ENCODE measurements at places on chromosomes 4 and X. TPM values are rescaled to one million over a fixed set of nuclear protein-coding genes. Genes with fewer than 3 reads are reported as not detected.

GRCh38 chrX:21943460-21944135, 3.1 kb downstream of the SMS start:
- H3K36me3 ChIP-seq: no peaks in the 10 kb centered on the region
- H3K27me3 ChIP-seq: no peaks in the 10 kb centered on the region
- no peaks in the 10 kb centered on the region for H3K4me1 ChIP-seq
- H3K4me3 ChIP-seq: no peak overlapping the region
- no peak overlapping the region for H3K27ac ChIP-seq

- H3K4me1 ChIP-seq: no peaks in the 10 kb centered on the region
- no peak overlapping the region for H3K4me3 ChIP-seq
- H3K36me3 ChIP-seq: no peaks in the 10 kb centered on the region
- DNase-seq: no peak
- no peaks in the 10 kb centered on the region for H3K27me3 ChIP-seq
These were observed 114.0 kb downstream of the RS1 start for GRCh38 chrX:18557879-18558278.

GRCh38 chr4:2891294-2891693, 47.6 kb downstream of the ADD1 start:
- H3K27ac ChIP-seq: peak overlapping the region; percentile 60
- H3K36me3 ChIP-seq: peaks cover 40% of the 10 kb centered on the region
- no peaks in the 10 kb centered on the region for H3K27me3 ChIP-seq
- H3K4me1 ChIP-seq: peaks cover 36% of the 10 kb centered on the region
- H3K4me3 ChIP-seq: no peak overlapping the region

DNA sequence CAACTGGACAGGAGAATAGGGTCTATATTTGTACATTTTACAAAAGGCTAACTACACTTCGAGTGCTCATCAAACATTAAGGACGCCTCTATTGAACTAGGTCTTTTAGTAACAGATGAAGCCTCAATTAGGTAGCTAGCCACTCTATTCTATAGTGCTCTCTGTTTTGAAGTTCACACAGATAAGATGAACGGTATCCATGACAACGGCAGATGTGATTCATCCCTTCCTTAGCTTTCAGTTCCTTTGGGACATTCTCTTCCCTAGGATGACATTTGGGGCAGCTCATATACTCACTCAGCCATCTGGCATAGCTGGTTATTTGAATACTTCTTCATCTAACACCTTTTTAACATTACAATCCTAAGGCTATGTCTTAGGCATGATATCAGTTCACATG, 62.4 kb upstream of the WDFY3 start:
- H3K4me3 ChIP-seq: no peak overlapping the region
- DNase-seq: no peak
- H3K27ac ChIP-seq: no peak overlapping the region
- no peaks in the 10 kb centered on the region for H3K4me1 ChIP-seq

GRCh38 chrX:874061-874460, 243.5 kb downstream of the SHOX start:
- no peak for DNase-seq
- H3K36me3 ChIP-seq: no peaks in the 10 kb centered on the region
- no peaks in the 10 kb centered on the region for H3K4me1 ChIP-seq

- no peak for DNase-seq
- no peaks in the 10 kb centered on the region for H3K27me3 ChIP-seq
- H3K27ac ChIP-seq: no peak overlapping the region
- H3K4me1 ChIP-seq: peaks cover 26% of the 10 kb centered on the region
- H3K4me3 ChIP-seq: no peak overlapping the region
These were observed 492.9 kb downstream of the SPRY1 start for GRCh38 chr4:123889507-123889906.

DNA sequence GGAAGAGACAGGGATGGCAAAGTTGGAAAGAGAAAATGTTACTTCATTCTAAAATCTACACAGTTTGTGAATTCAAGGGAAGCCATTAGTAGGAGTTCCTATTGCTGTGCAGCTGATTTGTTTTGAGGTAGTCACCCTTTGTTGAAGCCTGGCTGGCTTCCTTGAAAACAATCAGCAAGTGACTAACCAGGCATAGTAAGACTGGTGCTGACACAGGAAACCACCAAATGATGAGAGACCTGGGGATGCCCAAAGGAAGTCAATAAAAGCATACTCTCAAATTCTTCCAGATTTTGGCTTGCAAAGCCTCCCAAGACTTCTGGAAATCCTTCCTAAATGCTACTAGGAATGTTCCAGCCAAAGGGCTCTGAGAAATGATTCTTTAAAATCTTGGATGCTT, 23.9 kb upstream of the PRDM8 start:
- no peak overlapping the region for H3K27ac ChIP-seq
- H3K27me3 ChIP-seq: no peaks in the 10 kb centered on the region
- no peak overlapping the region for H3K4me3 ChIP-seq
- no peaks in the 10 kb centered on the region for H3K36me3 ChIP-seq

DNA sequence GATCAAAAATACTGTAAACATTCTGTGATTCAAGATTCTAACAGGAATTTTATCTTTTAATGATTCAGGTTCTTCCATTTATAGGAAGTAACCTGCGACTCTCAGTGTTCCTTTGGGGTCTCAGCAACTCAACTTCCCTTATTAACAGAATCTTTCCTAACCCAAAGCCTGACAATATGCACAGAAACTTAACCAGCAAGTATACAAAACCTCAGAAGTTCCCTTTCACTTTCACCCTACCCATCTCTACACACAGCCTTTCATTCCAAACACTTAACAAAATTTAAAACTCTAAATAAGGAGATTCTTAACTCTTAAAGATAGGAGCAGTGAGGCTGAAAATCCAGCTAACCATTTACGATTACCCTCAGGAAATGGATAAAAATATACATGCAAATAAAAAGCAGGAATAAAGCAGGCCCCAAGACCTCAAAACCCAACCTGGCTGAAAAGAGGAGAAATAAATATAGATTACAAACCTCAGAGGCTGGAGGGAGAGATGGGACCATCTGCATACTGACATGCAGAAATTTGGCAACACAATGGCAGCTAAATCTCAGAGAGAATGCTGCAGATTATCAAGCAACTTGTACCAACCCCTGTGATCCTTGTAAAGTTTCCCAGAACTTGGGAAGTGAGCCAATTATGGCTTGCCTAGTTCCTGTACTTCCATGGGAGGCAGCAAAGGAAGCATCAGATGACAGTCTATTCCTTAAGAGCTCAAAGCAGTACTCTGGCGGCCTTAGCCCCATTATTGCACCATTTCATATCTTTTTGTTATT, 101.0 kb downstream of the ATP11C start:
- H3K27me3 ChIP-seq: no peaks in the 10 kb centered on the region
- H3K36me3 ChIP-seq: no peaks in the 10 kb centered on the region
- DNase-seq: no peak
- H3K4me3 ChIP-seq: no peak overlapping the region
- H3K4me1 ChIP-seq: no peaks in the 10 kb centered on the region

DNA sequence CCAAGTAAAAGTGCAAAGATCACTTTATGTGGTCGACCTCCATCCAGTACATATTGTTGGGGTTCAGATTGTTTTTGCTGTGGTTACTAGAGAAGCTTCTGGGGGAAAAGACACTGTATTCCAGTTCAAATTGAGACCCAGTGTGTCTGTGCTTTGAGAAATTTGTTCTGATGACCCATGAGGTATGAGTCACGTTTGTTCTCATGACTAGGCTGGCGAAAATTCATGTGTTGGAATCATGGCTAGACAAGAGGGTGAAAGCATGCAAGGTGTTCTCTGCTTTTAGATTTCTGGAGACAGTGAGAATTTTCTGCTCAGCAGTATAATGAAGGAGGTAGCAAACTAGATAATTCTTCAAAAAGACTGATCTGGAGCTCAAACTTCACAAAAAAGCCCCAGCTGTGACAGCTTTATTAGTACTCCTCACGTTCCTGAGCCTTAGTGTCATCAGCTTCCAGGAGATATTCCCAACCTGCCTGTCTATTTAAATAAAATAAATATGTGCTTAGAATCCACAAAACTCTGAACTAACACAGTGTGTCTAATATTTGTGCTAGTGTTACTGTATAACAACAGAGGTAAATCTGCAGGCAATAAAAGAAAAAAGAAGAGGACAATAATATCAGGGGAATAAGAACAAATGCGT, 24.4 kb upstream of the FAM47B start:
- no peak overlapping the region for H3K4me3 ChIP-seq
- no peaks in the 10 kb centered on the region for H3K27me3 ChIP-seq
- no peak for DNase-seq
- no peak overlapping the region for H3K27ac ChIP-seq
- H3K4me1 ChIP-seq: no peaks in the 10 kb centered on the region
- no peaks in the 10 kb centered on the region for H3K36me3 ChIP-seq

DNA sequence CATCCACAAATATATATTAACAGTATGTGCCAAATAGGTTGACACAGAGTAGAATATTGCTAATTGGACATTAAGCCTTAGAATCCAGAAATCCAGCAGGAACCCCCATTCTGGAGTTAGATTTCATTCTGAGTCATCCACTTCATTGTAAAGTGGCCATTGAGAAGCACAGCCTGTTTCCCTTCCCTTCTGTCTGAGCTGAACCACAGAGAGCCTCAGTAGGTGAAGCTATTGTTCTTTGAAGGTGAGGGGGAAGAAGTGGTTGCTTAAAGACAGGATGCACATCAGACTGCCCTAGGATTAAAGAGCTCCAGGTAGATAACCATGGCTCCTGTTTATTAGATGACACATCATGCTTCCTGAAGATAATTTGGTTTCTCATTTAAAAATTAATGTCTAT, 30.6 kb upstream of the MCF2 start:
- H3K4me1 ChIP-seq: no peaks in the 10 kb centered on the region
- H3K27ac ChIP-seq: no peak overlapping the region
- H3K4me3 ChIP-seq: no peak overlapping the region
- no peak for DNase-seq
- H3K27me3 ChIP-seq: no peaks in the 10 kb centered on the region
- peaks cover 6% of the 10 kb centered on the region for H3K36me3 ChIP-seq

The CXCL5 gene
- polyA plus RNA-seq: 0.05 TPM

The TCEAL2 gene
- polyA plus RNA-seq: 0.32 TPM

Measured in psoas muscle (tissue), 8 donors.